Bronchus fibroblast of lung (primary cell): ENCODE measurements at places on chromosomes 2 and 18. TPM values are rescaled to one million over a fixed set of nuclear protein-coding genes. Genes with fewer than 3 reads are reported as not detected.

The ZCCHC2 gene
- total RNA-seq, result 2.5 and 3.4 TPM in 2 replicates

The RND3 gene
- 35.4 and 42.9 TPM in 2 replicates for total RNA-seq

The EHBP1 gene
- total RNA-seq, result 24.5 and 29.1 TPM in 2 replicates

The HJURP gene
- total RNA-seq, result 39.4 and 40.5 TPM in 2 replicates

The PNKD gene
- total RNA-seq, result 64.2 and 67.2 TPM in 2 replicates

The LCT gene
- not detected in 2 replicates for total RNA-seq

The PSMD14 gene
- total RNA-seq, result 71.4 and 98.7 TPM in 2 replicates

The NEU4 gene
- total RNA-seq, result not detected in 2 replicates

The STARD6 gene
- total RNA-seq, result 0.15 and 0.34 TPM in 2 replicates

The GPR35 gene
- under 0.01 and 0.15 TPM in 2 replicates for total RNA-seq

The GCKR gene
- 0.30 and 0.34 TPM in 2 replicates for total RNA-seq

The SLC40A1 gene
- total RNA-seq, result 1.7 and 2.1 TPM in 2 replicates

The ITPRIPL1 gene
- 3.7 and 4.2 TPM in 2 replicates for total RNA-seq

The FSHR gene
- total RNA-seq, result not detected in 2 replicates

The IL1RN gene
- total RNA-seq, result not detected in 2 replicates

The TUBA4B gene
- not detected in 2 replicates for total RNA-seq

The ESPNL gene
- total RNA-seq, result 5.2 and 6.4 TPM in 2 replicates

The DNAH7 gene
- total RNA-seq, result under 0.01 and 0.15 TPM in 2 replicates

The GPR155 gene
- total RNA-seq, result 0.74 and 1.3 TPM in 2 replicates

The SERPINB11 gene
- not detected in 2 replicates for total RNA-seq

The NT5C1B gene
- total RNA-seq, result not detected in 2 replicates

The KLF7 gene
- total RNA-seq, result 14.0 TPM in 2 replicates

The RIF1 gene
- total RNA-seq, result 15.3 and 15.9 TPM in 2 replicates

The PLEKHB2 gene
- 46.2 and 54.5 TPM in 2 replicates for total RNA-seq

The C1GALT1C1L gene
- total RNA-seq, result 0.50 and 1.0 TPM in 2 replicates
